ENCODE measurements at places on chromosomes 6 and 20. TPM values are rescaled to one million over a fixed set of nuclear protein-coding genes. Genes with fewer than 3 reads are reported as not detected.

Gene MEP1A
- total RNA-seq, result not detected

GRCh38 chr6:12595161-12595811, 121.3 kb upstream of the PHACTR1 start:
- DNase-seq, result no peak

GRCh38 chr6:44255105-44255808, 2.1 kb downstream of the SLC35B2 start:
- DNase-seq, result no peak

Gene SLC22A7
- total RNA-seq, result not detected

Gene SULF2
- total RNA-seq, result 29.5 TPM

GRCh38 chr6:162576016-162576415, 151.6 kb downstream of the PRKN start:
- no peak for DNase-seq

GRCh38 chr6:154267508-154268106, 89.0 kb downstream of the IPCEF1 start:
- no peak for DNase-seq

Gene KIF13A
- 57.3 TPM for total RNA-seq

Gene WFDC2
- total RNA-seq, result 0.95 TPM

- DNase-seq, result no peak
Measured at GRCh38 chr6:38671885-38672467, 31.0 kb downstream of the GLO1 start.

DNA sequence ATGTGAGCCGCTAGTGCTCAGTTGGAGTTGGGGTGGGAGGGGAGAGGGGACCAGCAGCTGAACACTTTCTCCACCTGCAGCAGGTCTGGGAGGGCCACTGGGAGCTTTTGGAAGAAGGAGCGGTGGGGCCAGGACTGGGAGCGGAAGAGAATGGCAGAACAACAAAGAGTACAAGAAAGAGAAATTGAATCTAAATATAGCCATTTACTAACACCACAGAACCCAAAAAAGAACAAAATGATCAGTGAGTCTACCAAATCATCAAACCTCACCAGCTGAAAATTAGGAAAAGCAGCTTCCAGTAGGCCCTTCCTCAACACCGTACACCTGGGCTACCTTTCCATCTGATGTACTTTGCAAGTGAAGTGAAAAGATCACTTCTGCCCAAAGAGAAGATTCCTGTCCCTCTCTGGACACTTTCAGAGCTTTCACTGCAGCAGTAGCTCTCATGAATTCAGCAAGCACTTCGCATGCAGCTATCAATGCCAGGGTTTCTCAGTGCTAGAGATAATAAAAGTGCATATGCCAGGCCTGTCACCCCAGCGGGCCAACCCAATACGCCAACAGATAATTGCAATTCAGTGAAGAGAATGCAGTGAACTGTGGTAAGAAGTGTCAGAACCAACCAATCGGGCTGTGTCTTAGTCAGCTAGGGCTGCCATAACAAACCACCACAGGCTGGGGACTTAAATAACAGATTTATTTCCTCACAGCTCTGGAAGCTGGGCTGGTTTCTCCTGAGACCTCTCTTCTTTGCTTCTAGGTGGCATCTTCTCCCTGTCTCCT, 597 bp downstream of the LY86 start:
- DNase-seq, result no peak

GRCh38 chr20:32580970-32581838, 3.9 kb downstream of the NOL4L start:
- no peak for DNase-seq

DNA sequence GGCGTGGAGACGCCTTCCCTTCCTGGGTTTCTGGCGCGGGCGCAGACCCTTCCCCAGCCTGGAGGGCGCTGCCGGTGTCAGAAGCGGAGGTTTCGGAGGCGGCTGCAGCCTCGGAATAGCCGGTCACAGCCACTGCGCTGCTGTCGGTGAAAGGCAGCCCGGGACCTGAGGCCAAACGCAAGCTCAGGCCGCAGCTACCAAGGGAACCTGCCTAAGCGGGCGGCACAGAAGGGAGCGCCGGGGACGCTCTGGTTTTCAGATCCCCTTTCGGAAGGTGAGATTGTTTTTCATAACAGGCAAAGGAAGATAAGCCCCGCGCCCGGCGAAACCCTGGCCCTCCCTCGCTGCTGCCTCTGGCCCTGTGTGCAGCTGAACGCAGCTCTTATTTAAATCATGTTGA, 116.5 kb downstream of the FAM120B start:
- DNase-seq, result no peak

DNA sequence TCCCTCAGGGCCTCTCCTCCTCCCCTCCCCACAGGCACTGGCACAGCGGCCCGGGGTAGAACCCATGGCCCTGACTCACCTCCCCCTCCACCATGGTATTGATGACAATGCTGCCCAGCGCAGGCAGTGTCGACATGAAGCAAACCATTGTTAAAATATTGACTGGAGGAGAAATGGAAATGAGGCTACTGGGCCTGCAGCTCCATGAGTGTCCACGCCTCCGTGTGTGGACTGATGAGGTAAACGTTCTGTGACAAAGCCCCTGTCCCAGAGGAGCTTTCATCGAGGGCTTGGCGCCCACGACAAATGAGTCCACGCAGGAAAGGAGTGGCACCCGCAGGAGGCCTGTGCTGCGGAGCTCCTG, 402.7 kb downstream of the TAF4 start:
- DNase-seq, result peak; percentile 39

DNA sequence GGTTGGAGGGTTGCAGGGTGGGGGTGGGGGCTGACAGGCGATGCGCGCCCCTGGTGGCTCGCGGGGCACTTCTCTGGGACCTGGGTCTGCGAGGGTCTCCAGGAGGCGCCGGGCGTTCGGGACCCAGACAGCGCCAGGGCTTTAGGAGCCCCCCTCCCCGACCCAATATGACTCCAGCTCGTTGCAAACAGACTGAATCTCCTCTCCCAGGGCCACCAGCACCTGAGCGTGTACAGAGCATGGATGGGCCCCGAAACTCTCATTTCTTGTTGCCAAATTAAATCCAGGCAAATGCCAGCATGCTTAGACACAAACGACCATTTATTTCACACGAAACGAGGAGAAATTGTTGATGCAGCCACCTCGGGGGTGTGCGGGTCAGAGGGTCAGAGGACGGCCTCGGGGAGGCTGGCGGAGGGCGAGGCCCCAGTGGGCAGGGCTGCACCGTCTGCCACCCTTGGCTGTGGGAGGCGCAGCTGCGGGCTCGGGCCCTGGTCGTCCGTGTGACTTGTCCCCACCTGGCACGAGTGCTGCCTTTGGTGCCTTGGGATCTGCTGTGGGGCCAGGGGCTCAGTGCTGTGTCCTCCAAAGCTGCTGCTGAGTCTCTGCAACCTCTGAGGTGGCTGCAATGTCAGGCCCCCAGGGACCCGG, 20.9 kb upstream of the GATA5 start:
- peak; percentile 71 for DNase-seq

- DNase-seq, result no peak
Measured at GRCh38 chr6:151164383-151164782, 75.4 kb upstream of the AKAP12 start.

GRCh38 chr6:25267662-25268061, 11.5 kb upstream of the CARMIL1 start:
- no peak for DNase-seq

DNA sequence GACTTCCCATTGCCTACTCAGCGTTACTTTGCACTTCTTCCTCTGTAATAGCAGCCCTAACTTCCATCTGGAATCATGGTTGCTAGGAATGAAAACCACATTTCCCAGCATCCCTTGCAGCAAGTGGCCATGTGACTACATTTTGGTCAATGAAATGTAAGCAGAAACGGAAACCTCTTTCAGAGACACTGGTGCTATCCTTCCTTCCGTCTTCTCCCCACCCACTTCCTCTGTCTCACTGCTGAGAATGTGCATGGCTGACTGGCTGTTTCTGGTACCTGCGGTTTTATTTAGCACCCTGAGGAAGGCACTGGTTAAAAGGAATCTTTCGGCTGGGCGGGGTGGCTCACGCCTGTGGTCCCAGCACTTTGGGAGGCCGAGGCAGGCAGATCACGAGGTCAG, 107.4 kb downstream of the SCML4 start:
- no peak for DNase-seq

DNA sequence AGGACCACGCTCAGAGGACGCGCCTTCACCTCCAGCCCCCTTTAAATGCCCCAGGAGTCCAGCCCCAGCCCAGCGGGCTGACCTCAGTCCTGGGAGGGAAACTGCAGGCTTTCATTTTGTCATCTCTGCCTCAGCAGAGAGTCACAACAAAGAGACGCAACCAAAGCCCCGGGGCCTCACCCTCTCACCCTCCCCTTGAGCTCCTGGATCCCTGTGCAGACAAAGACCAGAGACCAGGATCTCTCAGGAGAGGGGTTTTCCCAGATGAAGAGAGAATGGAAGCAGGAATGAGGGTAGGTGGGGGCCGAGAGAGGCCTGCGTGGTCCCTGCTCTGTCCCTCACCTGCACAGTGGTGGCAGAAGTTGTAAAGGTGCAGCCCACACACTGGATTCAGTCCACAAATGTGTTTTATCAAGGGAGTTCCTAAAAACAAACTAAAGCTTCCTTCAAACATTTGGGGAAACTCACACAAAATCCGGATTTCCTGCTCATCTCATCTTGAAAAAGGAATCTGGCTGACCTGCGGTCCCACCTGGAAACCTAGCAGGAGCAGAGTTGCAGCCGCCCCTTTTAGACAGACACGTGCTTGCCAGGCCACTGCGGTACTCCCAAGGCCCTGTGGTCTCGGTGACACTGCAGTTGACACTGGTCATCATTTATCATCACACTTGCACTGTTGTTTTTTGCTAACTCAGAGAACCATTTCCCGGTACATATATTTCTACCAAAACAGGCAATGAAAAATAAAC, 27.1 kb downstream of the PTGIS start:
- no peak for DNase-seq

DNA sequence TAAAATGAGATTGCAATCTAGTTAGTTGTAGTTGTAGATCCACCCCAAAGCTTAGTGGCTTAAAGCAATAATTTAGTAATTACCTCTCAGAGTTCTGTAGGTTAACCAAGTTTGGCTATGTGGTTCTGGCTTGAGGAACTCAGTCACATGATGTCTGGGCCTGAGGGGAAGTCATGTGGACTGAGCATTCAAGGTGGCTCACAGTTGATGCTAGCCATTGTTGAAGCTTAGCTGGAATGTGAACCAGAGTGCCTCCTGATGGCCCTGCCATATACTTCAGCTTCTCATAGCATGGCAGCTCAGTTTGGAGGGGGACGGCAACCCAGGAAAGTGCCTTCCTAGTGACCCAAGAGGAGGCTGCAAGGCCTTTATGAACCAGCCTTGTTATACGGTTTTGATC, 263.2 kb upstream of the RNF217 start:
- DNase-seq, result no peak

Gene OLIG3
- not detected for total RNA-seq

DNA sequence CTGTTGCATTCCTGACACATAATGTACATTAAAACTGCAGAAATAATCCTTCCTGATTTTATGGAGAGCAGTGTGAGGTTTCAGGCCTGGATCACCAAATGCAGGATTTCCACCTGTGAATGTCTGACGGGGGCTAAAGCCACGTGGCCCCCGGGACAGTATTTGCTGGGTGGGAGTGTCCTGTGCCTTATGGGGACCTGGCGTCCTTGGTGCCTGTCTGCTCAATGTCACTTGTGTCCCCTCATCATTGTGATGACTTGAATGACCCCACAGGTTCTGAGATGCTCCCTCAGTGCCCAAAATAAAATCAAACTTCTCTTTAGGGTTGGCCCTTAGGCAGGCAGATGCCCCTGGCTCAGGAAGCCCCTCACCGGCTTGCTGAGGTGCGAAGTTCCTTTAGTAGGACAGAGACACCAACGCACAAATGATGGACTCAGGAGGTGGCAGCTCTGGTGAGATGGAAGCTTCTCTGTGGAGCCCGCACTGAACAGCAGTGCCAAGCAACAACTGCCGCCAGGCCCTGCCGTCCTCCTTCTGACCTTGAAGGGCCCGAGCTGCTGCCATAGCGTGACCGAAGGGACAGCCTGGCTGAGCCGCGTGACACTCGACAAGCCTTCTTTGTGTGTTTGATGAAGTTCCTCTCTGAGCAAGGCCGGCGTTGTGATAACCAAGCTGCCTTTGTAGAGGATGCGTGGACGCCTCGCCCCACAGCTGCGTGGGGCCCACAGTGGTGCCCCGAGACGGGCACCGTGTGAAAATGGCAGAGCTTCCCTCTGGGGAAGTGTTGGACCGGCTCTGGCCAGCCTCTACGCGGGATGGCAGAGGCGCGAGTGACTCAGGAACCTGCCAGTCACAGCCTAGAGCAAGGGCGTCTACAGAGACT, 30.9 kb downstream of the FRMD1 start:
- DNase-seq, result peak; percentile 54

GRCh38 chr20:25293507-25293906, 45.6 kb downstream of the PYGB start:
- DNase-seq, result no peak

GRCh38 chr6:89522778-89523177, 89.8 kb downstream of the ANKRD6 start:
- no peak for DNase-seq

GRCh38 chr20:21182832-21183563, 57.1 kb downstream of the KIZ start:
- DNase-seq, result no peak

DNA sequence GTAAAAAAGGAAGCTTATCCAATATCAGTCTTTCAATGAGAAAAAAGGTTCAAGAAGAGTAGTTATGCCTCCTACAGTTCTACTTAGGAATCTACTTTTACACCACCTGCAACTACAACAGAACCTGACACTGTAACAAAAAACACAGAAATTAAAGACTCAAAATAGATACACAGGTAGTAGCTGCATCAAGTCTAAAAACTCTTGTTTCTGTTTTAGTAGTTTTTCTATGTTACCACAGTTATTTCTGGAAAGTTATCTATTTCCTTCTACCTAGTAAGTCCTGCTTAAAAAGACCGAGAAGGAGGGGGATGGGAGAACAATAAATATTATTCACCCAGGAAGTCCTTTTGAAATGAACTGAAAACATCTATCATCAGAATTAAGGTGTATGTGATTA, 52.5 kb downstream of the ATG5 start:
- no peak for DNase-seq

GRCh38 chr6:10201606-10202510, 213.0 kb downstream of the TFAP2A start:
- DNase-seq, result no peak

Gene RAET1E
- 0.27 TPM for total RNA-seq

DNA sequence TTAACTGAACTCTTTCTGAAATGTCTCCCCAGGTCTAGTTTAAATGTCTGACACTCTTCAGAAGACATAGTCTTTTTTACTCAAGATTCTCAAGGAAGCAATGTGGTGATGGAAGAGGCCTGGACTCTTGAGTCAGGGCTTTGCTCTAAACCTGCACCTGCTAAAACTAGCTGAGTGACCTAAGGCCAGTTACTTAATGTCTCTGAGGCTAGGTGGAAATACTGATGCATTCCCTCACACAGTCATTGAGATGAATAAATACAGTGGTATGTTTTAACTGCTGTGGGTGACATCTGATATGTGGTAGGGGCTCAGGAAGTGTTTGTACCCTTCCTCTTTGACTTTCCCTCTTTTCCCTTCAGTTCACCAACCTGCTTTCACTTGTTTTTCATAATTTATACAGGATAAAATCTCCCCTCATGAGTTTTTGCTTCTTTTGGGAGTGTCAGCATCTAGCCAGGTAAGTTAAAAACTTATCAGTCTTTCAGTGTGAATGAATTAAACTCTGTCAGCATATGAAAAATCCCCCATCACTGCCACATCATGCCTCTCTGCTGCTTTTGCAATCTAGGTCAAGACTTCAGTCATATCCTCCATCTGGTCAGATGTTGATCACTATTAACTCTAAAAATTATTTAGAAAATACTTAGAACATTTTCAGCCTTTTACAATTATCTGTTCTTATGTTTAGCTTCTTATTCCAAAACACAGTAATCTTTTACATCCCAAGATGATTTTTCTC, 178.7 kb upstream of the TNFAIP3 start:
- DNase-seq, result no peak

Gene RHAG
- total RNA-seq, result 0.76 TPM

Gene SLC17A4
- not detected for total RNA-seq

Gene VWA7
- 12.1 TPM for total RNA-seq

All from Right ventricle myocardium inferior (tissue), 1 donor.